T-helper 1 cell (primary cell): ENCODE measurements at places on chromosomes 11 and 22.

DNA sequence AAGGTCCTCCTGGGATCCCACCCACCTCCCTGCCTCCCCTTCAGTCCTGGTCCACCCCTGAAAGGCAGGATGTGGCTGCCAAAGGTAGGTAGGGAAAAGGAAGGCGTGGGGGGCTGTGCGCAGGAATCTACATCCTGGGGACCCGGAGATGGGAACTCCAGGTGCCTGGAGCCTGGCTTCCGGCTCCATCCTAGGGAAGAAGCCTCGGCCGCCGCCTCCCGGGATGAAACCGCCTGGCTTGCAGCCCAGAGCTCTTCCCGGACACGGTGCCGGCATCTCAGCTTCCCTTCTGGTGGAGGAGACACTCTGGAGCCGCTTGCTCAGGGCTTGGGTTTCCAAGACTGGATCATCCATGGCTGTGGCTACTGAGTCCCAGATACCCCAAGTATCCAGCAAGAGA, 33.3 kb upstream of the PDGFB start:
- no peak for DNase-seq

- DNase-seq: no peak
Observed at GRCh38 chr11:63508009-63508408, 2.1 kb downstream of the LGALS12 start.

- no peak for DNase-seq
Observed at GRCh38 chr11:47111318-47111804, 65.3 kb downstream of the ARFGAP2 start.

DNA sequence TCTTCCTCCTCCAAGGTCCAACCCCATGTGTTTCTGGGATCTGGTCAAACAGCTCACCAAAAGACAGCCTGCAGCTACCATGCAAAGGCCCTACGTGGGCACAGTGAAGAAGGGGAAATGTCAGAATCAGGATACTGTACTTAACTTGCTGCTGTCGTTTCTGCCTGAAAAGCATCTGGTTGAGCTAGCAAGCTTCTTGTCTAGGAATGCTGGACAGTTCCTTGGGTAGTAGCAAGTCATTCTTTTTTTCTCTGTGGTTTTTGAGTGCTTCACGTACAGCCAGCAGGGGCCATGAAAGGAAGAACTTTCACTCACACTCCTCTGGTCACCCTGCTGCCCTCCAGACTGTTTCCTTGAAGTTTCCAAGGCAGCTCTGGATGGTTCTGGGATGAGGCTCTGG, 24.7 kb downstream of the RCOR2 start:
- no peak for DNase-seq

DNA sequence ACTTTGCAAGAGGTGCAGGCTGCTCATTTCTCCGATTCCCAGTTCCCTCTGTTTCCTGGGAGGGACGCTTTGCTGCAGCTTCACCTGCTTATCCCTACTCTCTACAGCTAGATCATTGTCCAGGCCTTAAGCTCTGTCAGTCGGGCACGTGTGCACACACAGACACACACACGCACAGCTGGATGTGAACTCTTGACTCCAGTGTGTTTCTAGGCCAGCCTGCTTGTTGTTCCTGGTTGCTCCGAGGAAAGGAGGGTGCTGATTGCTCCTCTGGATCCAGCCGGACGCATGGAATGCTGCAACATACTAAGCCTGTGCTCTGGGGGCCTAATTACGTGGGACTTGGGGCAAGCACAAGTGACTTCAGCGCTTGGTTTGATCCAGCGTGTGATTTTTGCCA, 19.7 kb downstream of the ZNRF3 start:
- DNase-seq: no peak

DNA sequence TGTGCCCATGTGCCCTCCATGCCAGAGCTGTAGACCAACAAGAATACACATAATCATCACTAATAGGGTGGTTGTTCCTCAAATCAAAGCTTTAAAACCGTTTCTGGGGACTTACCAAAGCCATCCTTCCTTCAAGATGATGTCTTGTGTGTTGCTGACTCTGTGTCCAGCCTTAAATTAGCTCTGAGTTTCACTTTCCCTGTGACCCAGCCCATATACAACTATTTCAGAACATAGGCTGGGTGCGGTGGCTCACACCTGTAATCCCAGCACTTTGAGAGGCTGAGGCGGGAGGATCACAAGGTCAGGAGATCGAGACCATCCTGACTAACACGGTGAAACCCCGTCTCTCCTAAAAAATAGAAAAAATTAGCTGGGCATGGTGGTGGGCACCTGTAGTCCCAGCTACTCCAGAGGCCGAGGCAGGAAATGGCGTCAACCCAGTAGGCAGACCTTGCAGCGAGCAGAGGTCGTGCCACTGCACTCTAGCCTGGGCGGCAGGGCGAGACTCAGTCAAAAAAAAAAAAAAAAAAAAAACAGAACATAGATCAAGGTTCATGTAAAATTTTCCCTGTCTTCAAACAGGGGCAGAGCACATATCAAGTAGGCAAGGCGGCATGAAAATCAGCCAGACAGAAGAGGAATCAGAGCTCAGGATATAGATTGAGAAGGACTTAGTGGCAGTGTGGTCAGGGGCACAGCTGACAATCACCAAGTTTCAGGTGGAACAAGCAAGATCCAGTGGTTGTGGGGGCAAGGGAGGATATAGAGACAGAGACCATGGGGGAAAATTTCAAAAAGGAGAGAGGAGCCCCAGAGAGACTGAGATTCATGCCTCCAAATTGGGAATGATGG, at the start of gene PLAAT2:
Gene PLAAT2 (minus strand): TSS at position 179 of the 855 bp plus-strand sequence. CDS start 55 bp downstream, at position 124.
- no peak for DNase-seq

DNA sequence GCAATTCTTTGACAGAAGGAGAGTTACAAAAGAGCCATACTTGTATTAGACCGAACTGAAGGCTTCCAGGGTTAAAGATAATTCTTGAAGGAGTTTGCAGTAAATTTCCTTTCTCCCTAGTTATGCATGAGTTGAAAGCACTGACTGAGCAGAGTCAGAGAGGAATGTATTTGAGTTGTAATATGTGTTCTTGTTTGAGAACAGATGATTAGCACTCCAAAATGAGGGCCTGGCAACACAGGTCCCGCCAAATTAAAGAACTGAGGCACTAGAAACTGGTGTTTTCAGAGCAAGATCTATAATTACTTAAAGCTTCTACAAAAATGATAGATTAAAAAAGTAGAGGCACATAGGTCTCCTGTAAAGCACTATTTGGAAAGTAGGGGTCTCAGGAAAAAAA, 970.4 kb downstream of the OPCML start:
- no peak for DNase-seq

DNA sequence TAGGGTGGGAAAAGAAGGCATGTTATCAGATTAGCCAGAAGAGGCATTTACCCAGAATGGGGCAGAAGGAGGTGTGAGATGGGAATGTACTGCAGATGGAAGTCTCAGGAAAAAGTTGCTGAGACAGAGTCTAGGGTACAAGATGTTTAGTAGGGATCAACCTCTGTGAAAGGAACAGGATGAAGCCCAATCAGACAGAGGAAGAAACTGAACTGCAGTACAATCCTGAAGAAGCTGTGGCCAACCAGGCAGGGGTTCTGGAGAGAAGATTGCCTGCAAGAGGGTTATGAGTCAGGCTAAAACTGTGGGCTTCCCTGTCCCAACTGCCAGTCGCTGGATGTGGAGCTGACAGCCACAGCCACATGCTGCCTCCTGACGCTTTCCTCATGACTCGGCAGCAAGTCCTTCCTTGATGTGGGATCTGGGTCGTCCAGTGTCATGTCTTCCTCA, 64.0 kb downstream of the CWC15 start:
- no peak for DNase-seq

- DNase-seq: no peak
Observed at GRCh38 chr11:25065746-25066145, 568.9 kb downstream of the LUZP2 start.

DNA sequence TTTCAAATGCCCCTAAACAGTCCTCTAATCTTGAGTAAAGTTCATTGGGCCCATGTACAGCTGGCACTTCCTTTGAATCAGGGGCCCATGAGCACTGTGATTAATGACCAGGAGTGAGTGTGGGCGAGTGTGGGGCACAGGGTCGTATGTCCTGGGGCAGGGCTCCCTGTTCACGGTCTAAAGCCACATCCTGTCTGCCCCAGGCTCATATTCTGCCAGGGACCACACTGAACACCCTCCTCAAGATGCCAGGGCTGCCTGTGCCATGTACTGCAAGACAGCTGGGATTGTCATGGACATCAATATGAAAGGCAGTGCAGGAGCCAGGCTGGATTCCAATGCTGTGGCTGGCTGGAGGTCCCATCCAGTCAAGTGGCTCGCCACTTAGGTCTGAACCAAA, 130.5 kb downstream of the KIRREL3 start:
- DNase-seq: no peak

DNA sequence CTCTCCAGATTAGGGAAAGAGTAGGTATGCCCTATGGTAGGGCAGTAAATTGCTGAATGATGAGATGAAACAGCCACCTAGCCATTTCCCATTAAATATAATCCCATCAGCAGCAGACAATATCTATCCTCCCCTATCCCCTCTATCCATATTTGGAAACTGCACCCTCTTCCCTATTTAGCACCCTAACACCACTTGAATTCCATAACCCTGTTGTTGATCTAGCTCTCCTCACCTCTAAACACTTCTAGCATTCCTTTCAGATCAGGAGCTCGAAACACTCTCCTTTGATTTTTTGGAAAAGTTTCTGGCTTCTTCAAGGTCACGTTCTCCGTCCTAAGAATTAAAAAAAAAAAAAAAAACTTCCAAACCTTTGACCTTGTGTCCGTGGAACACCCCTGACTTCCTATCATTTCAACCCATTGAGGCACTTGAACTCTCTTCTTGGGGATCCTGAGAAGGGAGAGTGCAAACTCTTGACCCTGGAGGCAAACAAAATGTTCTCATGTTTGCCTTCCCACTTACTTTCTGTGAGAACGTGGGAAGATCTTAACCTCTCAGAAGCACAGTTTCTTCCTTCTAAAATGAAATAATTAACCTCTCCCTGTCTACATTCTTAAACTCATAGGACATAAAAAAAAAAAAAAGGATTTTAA, 19.0 kb downstream of the TRIM5 start:
- DNase-seq: no peak

DNA sequence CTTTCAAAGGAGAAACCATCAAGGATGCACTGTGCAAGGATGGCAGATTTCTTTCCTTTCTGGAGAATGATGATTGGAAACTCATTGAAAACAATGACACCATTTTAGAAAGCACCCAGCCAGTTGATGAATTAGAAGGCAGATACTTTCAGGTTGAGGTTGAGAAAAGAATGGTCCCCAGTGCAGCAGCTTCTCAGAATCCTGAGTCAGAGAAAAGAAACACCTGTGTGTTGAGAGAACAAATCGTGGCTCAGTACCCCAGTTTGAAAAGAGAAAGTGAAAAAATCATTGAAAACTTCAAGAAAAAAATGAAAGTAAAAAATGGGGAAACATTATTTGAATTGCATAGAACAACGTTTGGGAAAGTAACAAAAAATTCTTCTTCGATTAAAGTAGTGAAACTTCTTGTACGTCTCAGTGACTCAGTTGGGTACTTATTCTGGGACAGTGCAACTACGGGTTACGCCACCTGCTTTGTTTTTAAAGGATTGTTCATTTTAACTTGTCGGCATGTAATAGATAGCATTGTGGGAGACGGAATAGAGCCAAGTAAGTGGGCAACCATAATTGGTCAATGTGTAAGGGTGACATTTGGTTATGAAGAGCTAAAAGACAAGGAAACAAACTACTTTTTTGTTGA, 9.8 kb downstream of the FAM111A start:
- DNase-seq: no peak

- DNase-seq: no peak
Observed at GRCh38 chr11:123494195-123495050, 64.4 kb downstream of the GRAMD1B start.

DNA sequence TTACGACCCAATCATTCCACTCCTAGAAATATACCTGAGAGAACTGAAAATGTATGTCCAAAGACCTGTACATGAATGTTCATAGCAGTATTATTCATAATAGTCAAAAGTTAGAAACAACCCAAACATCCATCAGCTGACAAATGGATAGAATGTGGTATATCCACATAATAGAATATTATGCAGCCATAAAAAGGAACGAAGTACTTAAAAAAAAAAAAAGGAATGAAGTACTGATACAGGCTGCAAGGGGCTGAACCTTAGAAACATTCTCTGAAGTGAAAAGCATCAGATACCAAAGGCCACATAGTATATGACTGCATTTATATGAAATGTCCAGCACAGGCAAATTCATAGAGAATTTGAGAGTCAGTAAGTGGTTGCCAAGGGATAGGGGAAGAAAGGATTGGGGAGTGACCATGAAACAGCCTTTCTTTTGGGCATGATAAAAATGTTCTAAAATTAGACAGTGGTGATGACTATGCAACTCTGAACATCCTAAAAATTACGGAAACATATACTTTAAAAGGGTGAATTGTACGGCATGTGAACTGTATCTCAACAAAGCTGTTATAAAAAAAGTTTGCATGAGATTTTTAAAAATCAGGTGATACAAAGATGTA, 1.8 kb downstream of the TPST2 start:
- DNase-seq: no peak

DNA sequence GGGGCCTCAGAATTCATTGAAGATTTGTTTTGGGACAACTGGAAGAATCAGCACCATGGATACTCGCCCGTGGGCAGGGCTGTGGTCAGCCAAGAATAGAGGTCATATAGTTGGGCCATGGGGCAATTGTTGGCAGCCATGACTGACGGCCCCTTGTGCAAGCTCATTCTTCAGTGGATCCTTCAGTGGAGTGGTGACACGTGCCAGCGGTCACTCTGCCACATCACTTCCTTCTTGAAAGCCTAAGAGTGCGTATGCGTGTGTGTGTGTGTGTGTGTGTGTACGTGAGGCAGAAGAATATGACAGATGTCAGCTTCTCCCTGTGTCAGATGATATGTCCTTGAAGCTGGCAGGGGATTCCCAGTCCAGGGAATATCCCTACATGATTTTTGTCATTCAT, 1.8 kb upstream of the IL18BP start:
- DNase-seq: no peak

GRCh38 chr11:132430429-132431062, 1060.1 kb downstream of the NTM start:
- no peak for DNase-seq

DNA sequence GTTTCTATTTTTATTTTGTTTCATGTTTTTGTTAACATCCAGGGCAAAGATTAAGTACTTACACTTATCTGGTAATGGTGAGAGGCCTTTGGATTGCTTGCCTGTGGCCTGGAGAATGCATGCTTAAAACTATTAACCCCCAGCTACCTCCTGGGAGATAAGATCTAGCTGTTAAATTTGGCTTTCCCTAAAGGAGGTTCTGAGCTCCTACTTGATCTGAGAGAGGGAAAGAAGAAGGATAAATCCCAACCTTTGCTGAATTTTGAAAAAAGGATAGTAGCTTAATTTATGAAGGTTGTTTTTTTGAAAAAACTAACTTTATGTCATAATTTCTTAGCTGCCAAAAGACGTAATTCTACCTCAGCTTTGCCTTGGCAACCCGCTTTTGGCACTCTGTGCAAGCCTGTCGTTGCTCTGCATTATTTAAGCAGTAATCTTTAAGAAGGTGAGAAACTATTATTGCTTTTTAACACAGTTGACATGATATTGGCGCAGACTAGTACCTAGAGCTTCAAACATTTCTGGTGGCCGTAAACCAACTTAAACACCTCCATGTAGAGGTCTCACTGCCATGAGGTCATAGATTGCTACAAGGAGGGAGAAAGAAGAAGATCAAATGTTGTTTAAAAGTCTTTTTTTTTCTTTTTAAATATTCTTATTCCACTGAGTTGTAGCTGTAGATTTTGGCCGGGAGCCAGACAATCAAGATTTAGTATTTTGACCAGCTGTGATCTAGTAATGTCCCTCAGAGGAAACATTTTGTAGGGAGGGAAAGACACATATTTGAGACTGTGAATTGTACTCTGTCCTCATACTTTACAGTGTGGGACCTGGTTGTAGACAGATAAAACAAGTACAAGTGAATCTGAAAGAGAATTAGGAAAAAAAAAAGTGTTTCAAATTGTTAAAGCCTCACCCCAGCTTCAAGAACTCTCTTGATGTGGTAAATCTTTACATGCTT, 74.4 kb downstream of the WNT11 start:
- DNase-seq: no peak
